ENCODE measurements at places on chromosomes 13 and 19. TPM values are rescaled to one million over a fixed set of nuclear protein-coding genes. Genes with fewer than 3 reads are reported as not detected.

Gene CGB8
- total RNA-seq, result 0.34 TPM

Gene AMH
- total RNA-seq, result 42.8 TPM

Gene PPAN
- total RNA-seq, result 101 TPM

- no peak overlapping the region for H3K4me3 ChIP-seq
- peaks cover 55% of the 10 kb centered on the region for H3K4me1 ChIP-seq
- H3K36me3 ChIP-seq, result no peaks in the 10 kb centered on the region
- no peak for DNase-seq
- no peak overlapping the region for H3K27ac ChIP-seq
- H3K27me3 ChIP-seq, result no peaks in the 10 kb centered on the region
Measured at GRCh38 chr13:44814836-44815235, 174.4 kb downstream of the NUFIP1 start.

- H3K27me3 ChIP-seq, result no peaks in the 10 kb centered on the region
- H3K4me3 ChIP-seq, result no peak overlapping the region
- peak; percentile 36 for DNase-seq
- no peaks in the 10 kb centered on the region for H3K4me1 ChIP-seq
- no peak overlapping the region for H3K27ac ChIP-seq
- H3K36me3 ChIP-seq, result no peaks in the 10 kb centered on the region
Measured at GRCh38 chr19:29260477-29261317, 47.7 kb upstream of the UQCRFS1 start.

Measured in HCT116 (cell line).